ENCODE measurements at places on chromosomes 12 and 14.
A peak's percentile ranks its signal among the peaks of the same experiment; 100 is the strongest.

DNA sequence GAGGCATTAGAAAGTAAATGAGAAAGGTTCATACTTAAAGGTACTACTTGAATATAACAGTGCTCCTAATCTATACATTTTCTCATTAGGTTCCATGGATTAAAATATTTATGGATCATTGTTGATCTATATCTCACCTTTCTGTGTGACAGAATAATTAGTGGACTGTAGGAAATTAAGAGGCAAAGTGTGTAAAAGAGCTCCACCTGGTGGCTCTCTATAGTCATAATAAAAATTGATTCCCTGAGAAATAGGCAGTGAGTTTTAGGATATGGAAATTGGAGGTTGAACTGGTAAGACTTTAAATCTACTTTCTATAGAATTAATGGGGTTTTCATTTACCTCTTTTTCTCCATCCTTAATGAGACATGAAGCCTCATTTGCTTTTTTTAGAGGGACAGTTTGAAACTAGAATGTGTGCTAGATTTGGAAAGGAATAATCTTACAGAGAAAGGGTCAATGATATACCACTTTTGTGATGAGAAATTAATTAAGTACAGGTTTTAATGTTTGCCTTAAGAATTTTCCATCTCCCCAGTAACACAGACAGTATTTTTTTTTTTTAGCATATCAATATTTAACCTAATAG is 11.8 kb upstream of the DERA start:
- H3K27me3 ChIP-seq, result no peaks in the 10 kb centered on the region
- H3K4me3 ChIP-seq, result no peak overlapping the region
- H3K27ac ChIP-seq, result no peak overlapping the region

DNA sequence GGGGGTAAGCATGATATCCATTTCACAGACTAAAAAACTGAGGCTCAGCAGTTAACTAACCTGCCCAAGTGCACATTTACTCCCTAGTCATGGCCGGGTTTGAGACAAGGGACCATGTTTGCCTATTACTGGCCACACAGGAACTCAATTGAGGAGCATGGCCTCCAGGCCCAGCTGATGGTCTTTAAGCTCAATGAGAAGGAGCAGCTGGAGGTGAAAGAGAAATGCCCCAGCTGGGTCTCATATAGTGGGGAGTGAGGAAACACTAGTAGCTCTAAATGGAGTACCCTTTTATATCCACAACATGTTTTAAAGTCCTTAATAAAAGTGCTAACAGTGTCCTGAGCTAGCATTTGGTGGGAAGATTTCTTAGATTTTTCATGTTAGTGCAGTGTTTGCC is 1.6 kb downstream of the TDP1 start:
- no peak for DNase-seq
- H3K27me3 ChIP-seq, result no peaks in the 10 kb centered on the region
- H3K27ac ChIP-seq, result no peak overlapping the region

- H3K36me3 ChIP-seq, result no peaks in the 10 kb centered on the region
- no peak overlapping the region for H3K4me3 ChIP-seq
- no peaks in the 10 kb centered on the region for H3K27me3 ChIP-seq
- no peak for DNase-seq
- H3K4me1 ChIP-seq, result no peaks in the 10 kb centered on the region
Measured at GRCh38 chr14:96783043-96783914, 13.9 kb upstream of the VRK1 start.

- peak; percentile 68 for DNase-seq
- peak overlapping the region; percentile 72 for H3K4me3 ChIP-seq
- peaks cover 33% of the 10 kb centered on the region for H3K4me1 ChIP-seq
Measured at GRCh38 chr12:105107171-105107493, 399 bp upstream of the WASHC4 start.

DNA sequence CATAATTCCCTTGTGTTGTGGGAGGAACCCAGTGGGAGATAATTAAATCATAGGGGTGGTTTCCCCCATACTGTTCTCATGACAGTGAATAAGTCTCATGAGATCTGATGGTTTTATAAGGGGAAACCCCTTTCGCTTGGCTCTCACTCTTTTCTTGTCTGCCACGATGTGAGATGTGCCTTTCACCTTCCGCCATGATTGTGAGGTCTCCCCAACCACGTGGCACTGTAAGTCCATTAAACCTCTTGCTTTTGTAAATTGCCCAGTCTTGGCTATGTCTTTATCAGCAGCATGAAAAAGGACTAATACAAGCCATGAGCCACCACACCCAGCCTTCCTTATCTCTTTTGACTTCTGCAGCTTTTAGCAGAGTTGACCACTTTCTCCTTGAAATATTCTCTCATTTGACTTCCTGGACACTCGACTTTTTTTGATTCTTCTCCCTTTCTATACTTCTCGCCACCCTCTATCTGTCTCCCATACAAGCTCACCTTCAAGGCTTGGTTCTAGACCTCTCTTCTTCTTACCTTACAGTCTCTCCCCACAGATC is 2.3 kb downstream of the MTERF2 start:
- H3K4me3 ChIP-seq, result no peak overlapping the region
- H3K4me1 ChIP-seq, result peaks cover 13% of the 10 kb centered on the region
- no peaks in the 10 kb centered on the region for H3K36me3 ChIP-seq
- H3K27me3 ChIP-seq, result no peaks in the 10 kb centered on the region
- no peak overlapping the region for H3K27ac ChIP-seq
- no peak for DNase-seq

DNA sequence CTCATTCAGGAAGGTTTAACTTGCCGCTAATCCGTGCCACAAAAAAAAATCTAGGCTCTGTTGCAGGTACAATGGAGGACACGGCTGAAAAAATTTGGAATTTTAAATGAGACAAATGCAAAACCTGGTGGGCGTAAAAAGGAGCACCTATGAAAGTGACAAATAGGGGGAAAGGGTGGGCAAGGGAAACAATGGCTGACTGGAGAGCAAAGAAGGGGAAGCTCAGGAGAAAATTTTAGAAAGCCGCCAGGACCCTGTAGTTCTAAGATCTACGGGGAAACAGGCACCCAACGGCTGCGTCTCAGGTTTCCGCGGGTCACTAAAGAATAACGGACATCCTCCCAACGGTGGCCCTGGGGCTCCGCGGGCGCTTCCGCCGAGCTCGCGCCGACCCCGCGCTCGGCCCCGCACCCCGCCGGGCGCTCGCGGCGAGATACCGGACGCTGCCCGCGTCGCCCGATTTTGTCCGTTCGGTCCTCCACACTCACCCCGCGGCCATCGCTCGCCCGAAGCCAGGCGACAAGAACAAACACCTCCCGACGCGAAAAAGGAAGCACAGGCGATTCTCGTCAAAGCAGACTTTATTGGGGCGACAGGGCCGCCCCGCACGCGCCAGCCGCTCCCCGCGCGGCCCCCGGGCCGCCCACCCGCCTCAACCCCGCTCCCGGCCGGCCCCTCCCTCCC is 1.1 kb upstream of the YY1 start:
- DNase-seq, result peak; percentile 83
- no peaks in the 10 kb centered on the region for H3K27me3 ChIP-seq
- H3K36me3 ChIP-seq, result 0 out of 2 replicates have a peak, but pooled peaks cover 5% of the 10 kb centered on the region
- H3K4me3 ChIP-seq, result peak overlapping the region; percentile 75
- H3K4me1 ChIP-seq, result peaks cover 29% of the 10 kb centered on the region
- H3K27ac ChIP-seq, result peak overlapping the region; percentile 97

GRCh38 chr12:81209012-81209411 is 131.1 kb downstream of the ACSS3 start:
- no peak overlapping the region for H3K27ac ChIP-seq
- H3K27me3 ChIP-seq, result no peaks in the 10 kb centered on the region
- no peaks in the 10 kb centered on the region for H3K36me3 ChIP-seq
- H3K4me3 ChIP-seq, result peak overlapping the region; percentile 33

GRCh38 chr12:91119089-91119488 is 7.8 kb upstream of the LUM start:
- no peaks in the 10 kb centered on the region for H3K4me1 ChIP-seq
- H3K4me3 ChIP-seq, result no peak overlapping the region
- H3K27me3 ChIP-seq, result no peaks in the 10 kb centered on the region
- no peaks in the 10 kb centered on the region for H3K36me3 ChIP-seq
- DNase-seq, result no peak
- no peak overlapping the region for H3K27ac ChIP-seq

- no peak overlapping the region for H3K27ac ChIP-seq
- no peak overlapping the region for H3K4me3 ChIP-seq
- H3K36me3 ChIP-seq, result no peaks in the 10 kb centered on the region
- no peaks in the 10 kb centered on the region for H3K4me1 ChIP-seq
- DNase-seq, result no peak
Measured at GRCh38 chr12:122851820-122852219, 16.6 kb downstream of the HIP1R start.

- H3K27me3 ChIP-seq, result no peaks in the 10 kb centered on the region
- DNase-seq, result no peak
- H3K36me3 ChIP-seq, result 0 out of 2 replicates have a peak, but pooled peaks cover 3% of the 10 kb centered on the region
- no peaks in the 10 kb centered on the region for H3K4me1 ChIP-seq
- H3K4me3 ChIP-seq, result no peak overlapping the region
Measured at GRCh38 chr12:129614221-129614885, 289.5 kb downstream of the TMEM132D start.

DNA sequence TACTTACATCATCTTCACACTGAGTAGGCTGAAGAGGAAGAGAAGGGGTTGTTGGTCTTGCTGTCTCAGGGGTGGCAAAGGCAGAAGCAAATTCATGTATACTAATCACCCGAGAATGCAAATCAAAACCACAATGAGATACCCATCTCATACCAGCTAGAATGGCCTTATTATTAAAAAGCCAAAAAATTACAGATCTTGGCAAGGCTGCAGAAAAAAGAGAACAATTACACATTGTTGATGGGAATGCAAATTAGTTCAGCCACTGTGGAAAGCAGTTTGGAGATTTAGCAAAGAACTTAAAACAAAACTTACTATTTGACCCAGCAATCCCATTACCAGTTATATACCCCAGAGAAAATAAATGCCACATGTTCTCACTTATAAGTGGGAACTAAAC is 154.9 kb downstream of the SEC23A start:
- no peaks in the 10 kb centered on the region for H3K4me1 ChIP-seq
- no peak overlapping the region for H3K27ac ChIP-seq
- no peak overlapping the region for H3K4me3 ChIP-seq

- H3K4me3 ChIP-seq, result no peak overlapping the region
- H3K36me3 ChIP-seq, result no peaks in the 10 kb centered on the region
Measured at GRCh38 chr14:103404032-103404918, 19.1 kb downstream of the MARK3 start.

DNA sequence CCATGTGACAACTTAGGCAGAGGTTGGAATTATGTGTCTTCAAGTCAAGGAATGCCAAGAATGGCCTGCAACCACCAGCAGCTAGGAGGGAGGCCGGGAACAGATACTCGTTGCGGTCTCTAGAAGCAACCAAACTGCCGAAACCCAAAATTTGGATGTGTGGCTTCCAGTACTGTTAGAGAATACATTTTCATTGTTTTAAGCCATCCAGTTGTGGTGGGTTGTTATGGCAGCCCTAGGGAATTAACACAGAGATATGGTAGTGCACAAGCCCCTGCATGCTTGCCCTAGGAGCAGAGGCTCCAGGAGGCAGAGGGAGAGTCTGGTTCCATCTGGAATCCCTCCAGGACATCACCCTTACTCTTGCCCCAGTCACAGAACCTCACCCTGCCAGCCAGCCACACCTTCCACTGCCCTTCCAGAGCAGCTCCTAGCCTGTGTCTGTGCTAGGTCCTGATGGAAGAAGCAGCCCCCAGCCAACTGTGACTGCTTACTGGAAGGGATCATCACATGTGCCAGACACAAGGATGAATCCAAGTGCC is 19.5 kb downstream of the PITPNM2 start:
- DNase-seq, result no peak
- H3K27me3 ChIP-seq, result no peaks in the 10 kb centered on the region
- no peak overlapping the region for H3K4me3 ChIP-seq
- H3K27ac ChIP-seq, result no peak overlapping the region
- no peaks in the 10 kb centered on the region for H3K4me1 ChIP-seq

GRCh38 chr12:52910248-52910883 is 5.5 kb upstream of the KRT8 start:
- H3K4me1 ChIP-seq, result peaks cover 50% of the 10 kb centered on the region
- no peak overlapping the region for H3K27ac ChIP-seq
- H3K36me3 ChIP-seq, result no peaks in the 10 kb centered on the region
- DNase-seq, result no peak
- no peaks in the 10 kb centered on the region for H3K27me3 ChIP-seq

- no peaks in the 10 kb centered on the region for H3K27me3 ChIP-seq
- no peak overlapping the region for H3K27ac ChIP-seq
- DNase-seq, result no peak
- H3K4me3 ChIP-seq, result no peak overlapping the region
- H3K4me1 ChIP-seq, result peaks cover 20% of the 10 kb centered on the region
- no peaks in the 10 kb centered on the region for H3K36me3 ChIP-seq
Measured at GRCh38 chr12:112838731-112839130, 47.2 kb downstream of the RPH3A start.

GRCh38 chr12:117860111-117860510 is 108.7 kb downstream of the KSR2 start:
- H3K4me1 ChIP-seq, result no peaks in the 10 kb centered on the region
- no peak for DNase-seq
- no peaks in the 10 kb centered on the region for H3K27me3 ChIP-seq
- H3K27ac ChIP-seq, result no peak overlapping the region
- no peaks in the 10 kb centered on the region for H3K36me3 ChIP-seq

- no peak overlapping the region for H3K4me3 ChIP-seq
- no peaks in the 10 kb centered on the region for H3K27me3 ChIP-seq
- peaks cover 29% of the 10 kb centered on the region for H3K4me1 ChIP-seq
- H3K36me3 ChIP-seq, result no peaks in the 10 kb centered on the region
Measured at GRCh38 chr12:100959481-100959880, 164.9 kb downstream of the ANO4 start.

DNA sequence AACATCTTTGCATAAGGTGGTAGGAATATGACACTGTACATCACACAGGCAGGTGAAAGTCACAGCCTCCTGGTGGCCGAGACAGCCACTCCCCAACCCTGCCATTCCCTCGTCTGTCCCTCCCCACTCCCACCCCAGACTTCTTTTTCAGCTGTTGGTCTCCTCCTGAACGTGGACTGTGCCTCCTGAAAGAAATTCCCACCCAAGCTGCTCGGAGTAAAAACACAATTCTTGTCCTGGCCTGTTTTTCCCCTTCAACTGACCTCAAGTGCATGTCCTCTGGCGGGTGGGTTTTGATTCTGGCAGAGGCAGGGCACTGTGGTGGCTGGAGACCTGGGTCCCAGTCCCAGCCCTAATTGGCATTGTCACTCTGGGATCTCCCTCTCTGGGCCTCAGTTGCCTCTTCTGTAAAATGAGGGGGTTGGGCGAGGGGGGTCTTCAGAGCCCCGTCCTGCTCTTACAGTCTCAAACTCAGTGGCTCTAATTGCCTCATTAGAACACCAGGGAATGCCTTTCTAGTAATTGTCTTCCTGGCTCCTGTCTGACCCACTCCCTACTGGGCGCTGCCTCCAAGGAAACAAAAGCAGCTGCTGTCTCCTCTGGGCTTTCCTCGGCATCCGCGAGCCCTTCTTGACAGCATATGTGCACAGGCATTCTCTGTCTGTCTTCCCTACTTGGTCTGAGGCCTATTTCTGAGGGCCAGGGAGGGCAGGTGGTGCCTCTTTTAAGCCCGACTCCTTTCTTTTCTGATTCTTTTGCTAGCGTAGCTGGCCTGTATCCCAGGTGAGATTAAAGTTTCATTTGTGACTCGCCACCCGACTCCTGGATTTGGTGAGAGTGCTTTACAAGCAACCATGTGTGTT is 186.6 kb upstream of the RMST start:
- no peaks in the 10 kb centered on the region for H3K36me3 ChIP-seq
- H3K4me1 ChIP-seq, result peaks cover 11% of the 10 kb centered on the region
- peak overlapping the region; percentile 31 for H3K4me3 ChIP-seq
- H3K27me3 ChIP-seq, result no peaks in the 10 kb centered on the region
- no peak overlapping the region for H3K27ac ChIP-seq

Data from GM23338 (cell line).